ENCODE measurements at places on chromosomes 13 and 19. TPM values are rescaled to one million over a fixed set of nuclear protein-coding genes. Genes with fewer than 3 reads are reported as not detected.

Gene POLR1G
- 7.7 TPM for total RNA-seq

Gene FOXO1
- 11.3 TPM for total RNA-seq

Gene ZNF737
- 14.1 TPM for total RNA-seq

GRCh38 chr19:28019901-28020300 lies 1193.0 kb downstream of the UQCRFS1 start:
- DNase-seq, result no peak

DNA sequence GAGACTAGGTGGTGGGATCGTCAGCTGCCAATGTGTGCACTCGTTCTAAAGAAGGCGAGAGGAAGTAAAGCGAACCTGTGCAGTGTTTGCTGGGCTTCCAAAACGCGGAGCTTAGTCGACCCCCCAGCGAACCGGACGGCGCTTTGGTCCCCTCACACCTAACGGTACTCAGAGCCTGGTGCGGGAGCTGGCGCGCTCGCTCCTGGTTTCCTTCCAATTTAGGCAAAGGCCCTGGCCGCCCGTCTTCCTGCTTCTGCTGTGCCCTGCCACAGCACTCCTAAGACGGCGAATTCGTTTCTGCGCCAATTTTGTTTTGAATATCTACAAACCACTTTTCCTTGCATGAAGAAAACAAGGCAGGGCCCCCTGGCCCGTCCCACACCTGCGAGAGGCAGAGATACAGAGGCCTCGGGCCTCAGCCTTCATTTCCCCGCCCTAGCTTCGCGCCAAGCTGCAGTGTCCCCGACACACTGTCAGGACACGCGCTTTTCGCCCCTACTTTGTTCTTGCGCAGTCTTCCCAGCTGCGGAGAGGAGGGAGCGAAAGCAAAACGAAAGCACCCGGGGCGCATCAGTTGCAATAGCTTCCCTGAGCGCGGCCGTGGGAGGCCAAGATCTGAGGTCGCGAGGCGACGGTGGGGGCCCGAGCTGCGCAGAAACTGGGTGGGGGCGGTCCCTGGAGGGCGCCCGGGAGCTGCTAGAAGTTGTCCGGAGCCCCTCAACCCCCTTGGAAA lies 111.9 kb downstream of the KCNRG start:
- DNase-seq, result peak; percentile 85

DNA sequence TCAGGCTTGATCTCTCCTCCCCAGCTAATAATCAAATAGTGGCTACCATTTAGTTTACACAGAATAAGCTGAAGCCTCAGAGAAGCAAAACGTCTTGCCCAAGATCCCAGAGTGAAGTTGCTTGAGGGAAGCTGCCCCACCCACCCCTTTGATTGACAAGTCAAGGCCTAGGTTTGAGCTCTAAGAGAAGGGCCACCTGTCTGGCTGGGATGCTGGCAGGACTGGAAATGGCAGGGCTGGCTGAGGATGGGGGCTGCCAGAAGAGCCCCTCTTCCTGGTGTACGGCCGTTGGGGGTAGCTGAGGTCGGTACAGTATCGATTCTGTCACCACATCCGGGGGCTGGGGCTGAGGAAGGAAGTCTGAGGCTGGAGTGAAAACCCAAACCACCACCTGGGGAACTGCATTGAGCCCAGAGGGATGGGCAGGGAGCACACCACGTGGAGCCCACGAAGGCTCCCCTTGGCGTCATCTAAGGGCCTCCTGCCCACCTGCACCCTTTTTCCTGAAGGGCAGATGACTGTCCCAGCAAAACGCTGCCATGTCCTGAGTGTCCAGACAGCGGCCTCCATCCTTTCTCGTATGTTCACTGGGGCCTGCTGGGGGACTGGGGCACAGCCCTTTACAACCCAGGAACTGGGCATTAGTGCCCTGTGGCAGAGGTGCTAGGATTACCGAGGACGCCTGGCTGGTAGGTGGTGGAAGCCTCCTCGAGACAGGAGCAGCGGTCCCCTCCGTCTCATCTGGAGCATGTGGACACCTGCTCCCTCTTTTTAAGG lies 1.4 kb upstream of the PRKD2 start:
- peak; percentile 27 for DNase-seq

- no peak for DNase-seq
These were observed 4.3 kb downstream of the RPL36 start for GRCh38 chr19:5694167-5694955.

Measured in muscle of leg (tissue), 16 donors.